Islet precursor cell (in vitro differentiated cells): ENCODE measurements at places on chromosomes 3 and 15.

DNA sequence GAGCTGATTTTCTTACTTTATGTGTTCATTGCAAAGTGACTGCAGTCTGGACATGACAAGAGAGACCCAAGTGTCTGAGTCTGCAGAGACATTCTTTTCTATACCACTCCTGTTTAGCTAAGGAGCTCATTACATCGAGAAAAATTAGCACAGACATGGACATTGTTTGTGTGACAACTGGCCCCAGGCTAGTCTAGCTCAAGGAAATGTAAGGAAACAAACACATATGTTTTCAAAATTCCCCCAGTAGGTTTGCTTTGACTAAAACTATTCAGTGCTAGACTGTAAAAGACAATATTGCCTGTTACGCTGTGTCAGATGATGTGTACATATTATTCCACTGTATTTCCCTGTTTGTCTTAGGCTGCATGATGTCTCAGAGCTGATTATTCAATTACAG lies 40.9 kb downstream of the TPRG1 start:
- no peak for DNase-seq

- no peak for DNase-seq
Observed at GRCh38 chr3:9403463-9403862, 6.0 kb downstream of the SETD5 start.

DNA sequence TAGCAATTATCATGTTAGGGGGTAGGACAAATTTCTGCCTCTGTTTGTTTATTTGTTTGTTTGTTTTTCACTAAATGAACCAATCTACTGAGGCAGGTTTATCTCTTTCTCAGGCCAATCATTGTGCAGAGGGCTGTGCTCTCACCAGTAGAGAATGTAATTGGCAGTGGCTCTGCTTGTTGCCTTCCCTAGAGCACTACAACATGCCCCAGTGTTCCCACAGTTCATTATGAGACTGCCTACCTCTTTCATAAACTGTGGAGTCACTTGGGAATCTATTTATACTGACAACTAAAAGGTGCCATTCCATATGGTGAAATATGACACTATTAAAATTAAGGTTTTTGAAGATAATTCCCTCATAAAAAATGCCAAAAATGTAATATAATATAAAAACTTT lies 196.3 kb upstream of the ALCAM start:
- no peak for DNase-seq

- no peak for DNase-seq
Observed at GRCh38 chr3:46862369-46863025, 747 bp downstream of the MYL3 start.

GRCh38 chr3:127662001-127662469 lies 10.7 kb upstream of the ABTB1 start:
- DNase-seq = no peak

DNA sequence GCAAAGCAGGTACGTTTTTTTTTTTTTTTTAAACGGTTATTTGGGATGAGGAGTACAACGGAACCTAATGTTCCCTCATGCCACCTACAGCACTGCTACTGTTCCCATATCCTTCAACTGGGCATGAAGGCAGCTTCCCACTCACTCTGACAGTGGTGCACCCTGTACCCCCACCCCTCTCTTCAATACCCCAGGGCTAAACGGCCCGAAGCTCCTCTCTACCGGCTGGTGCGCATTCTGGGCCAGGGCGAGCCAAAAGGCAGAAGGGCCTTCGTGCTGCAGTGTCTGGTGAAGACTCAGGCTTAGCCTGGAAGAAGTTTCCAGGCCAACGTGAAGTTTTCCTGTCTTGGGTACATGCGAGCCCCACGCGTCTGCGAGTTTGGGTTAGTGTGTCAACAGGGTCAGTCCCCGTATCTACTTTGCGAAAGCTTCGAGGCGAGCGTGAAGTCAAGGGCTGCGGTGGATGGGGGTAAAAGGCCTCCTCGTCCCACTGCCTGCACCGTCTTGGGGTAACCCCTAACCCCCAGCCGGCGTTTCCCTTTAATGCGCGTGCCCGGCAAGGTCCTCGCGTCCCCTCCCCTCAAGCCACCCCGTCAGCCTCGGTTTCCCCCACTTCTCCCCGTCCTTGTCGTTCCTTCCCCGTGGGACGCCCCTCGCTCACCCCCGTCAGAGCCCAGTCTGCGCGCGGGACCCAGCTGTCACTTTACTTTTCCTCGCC lies 765 bp upstream of the UBE2E2 start:
- peak; percentile 67 for DNase-seq

DNA sequence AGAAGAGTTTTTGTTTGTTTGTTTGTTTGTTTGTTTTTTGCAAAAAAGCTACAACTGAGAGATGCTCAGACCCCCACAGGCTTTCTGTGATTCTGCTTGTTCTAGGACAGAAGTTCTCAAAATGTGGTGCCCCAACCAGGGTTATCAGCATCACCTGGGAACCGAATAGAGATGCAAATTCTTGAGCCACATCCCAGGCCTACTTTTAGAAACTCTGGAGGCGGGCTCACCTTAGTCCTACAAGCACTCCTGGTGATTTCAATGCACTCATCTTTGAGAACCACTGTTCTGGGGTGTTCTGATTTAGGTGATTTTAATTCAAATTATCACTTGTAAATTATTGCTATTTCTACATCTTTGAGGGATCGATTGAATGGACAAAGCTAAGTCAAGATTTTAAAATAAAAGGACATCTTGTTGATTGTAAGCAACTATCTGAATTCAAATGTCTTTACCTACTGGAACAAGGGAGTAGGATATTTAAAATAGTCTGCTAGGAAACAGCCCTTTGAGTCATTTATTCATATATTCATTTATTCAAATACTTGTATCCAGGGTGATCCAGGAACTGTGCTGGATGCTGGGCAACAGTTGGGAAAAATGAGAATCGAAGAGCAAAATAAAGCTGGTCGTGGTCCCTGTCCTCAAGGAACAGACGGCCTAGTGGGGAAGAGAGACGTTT lies 44.7 kb upstream of the CADPS start:
- no peak for DNase-seq

DNA sequence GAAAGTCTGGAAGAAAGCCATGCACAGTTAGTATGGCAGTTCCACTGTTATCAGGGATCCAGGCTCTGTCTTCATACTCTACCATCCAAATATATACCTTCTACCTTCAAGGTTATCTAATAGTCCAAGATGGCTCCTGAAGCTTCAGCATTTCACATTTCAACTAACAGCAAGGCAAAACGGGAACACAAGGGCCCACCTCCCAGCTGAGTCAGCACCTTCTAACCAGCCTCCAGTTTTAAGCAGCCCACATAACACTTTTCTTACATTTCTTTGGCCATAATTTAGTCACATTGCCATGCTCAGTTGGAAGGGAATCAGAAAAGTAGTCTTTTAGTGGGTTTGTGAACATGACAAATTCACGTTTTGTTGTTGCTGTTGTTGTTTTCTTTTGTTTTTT lies 15.4 kb upstream of the MSL2 start:
- no peak for DNase-seq

GRCh38 chr3:109643590-109643989 lies 306.2 kb upstream of the DPPA4 start:
- peak; percentile 71 for DNase-seq
